Stimulated activated CD8-positive, alpha-beta memory T cell treated with anti-CD3 and anti-CD28 coated beads, Interleukin-7, amount 100 ng/mL, for 24 hours (primary cell): ENCODE measurements at places on chromosomes 5 and 9.

- DNase-seq, result peak; percentile 3
Observed at GRCh38 chr9:20941174-20941690, 90.2 kb downstream of the HACD4 start.

- no peak for DNase-seq
Observed at GRCh38 chr9:126275386-126276001, 51.1 kb upstream of the MVB12B start.

GRCh38 chr9:684941-685340 is 156.6 kb upstream of the DMRT1 start:
- no peak for DNase-seq

DNA sequence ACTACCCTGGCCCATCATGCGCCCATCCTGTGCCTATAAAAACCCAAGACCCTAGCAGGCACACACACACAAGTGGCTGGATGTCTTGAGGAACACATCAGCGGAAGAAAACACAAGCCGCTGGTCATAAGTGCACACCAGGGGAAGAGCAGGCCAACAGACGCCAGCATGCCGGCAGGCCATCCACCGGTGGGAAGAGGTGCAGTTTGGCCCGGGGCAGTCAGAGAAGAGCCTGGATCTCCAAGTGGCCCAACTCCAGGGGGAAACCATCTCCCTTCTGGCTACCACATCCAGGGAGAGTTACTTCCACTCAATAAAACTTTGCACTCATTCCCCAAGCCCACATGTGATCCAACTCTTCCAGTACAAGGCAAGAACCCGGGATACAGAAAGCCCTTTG is 2001.3 kb upstream of the NUDT12 start:
- no peak for DNase-seq

- no peak for DNase-seq
Observed at GRCh38 chr9:77848897-77849296, 182.7 kb downstream of the GNAQ start.

GRCh38 chr5:132674671-132675506 is 1.1 kb downstream of the IL4 start:
- no peak for DNase-seq

- no peak for DNase-seq
Observed at GRCh38 chr9:27367175-27367798, 70.3 kb upstream of the EQTN start.

DNA sequence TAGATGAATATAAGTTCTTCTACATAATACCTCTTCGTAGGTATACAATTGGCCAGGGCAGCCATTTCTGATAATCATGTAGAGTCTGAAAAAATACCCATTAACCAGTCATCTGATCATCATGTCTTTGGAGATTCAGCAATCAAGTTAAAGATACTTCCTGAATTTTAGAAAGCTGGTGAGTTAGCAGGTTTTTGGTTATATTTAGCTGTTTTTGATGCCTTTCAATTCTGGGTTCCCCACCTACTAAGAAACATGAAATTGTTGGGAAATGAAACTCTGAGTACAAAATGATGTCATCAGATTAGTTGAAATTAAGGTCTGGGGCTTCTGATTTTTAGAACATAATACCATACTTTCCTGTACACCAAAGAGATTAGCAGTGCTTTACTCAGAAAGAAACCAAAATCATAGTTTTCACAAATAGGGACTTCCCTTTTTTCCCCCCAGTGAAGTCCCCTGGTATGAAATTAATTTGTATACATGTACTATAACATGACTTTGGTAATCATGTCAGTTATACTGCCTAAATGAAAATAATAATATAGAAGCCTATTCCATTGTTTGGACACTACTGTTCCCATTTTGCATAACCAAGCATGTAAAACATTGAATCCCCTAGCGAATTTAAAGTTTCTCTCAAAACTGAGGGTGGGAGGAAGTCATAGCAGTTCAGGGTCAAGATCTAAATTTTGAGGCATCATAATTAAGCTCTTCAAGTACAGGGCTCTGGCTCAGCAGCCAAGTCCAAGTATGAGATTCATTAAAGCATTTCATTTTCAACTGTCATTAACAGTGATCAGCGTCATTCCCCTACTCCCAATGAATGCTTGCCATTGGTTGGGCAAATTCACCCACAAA is 17.9 kb downstream of the PRLR start:
- no peak for DNase-seq
